Dermis blood vessel endothelial cell (primary cell): ENCODE measurements at places on chromosomes 6 and 20. TPM values are rescaled to one million over a fixed set of nuclear protein-coding genes. Genes with fewer than 3 reads are reported as not detected.

Gene ANKRD66
- total RNA-seq: not detected in 2 replicates

Gene SLC22A16
- total RNA-seq: not detected in 2 replicates

Gene DLGAP4
- 18.4 and 26.2 TPM in 2 replicates for total RNA-seq

Gene TREML2
- total RNA-seq: not detected in 2 replicates

Gene CNKSR3
- 12.1 and 15.5 TPM in 2 replicates for total RNA-seq

Gene MICB
- 14.5 and 29.3 TPM in 2 replicates for total RNA-seq
